Ovary (tissue), 10 donors: ENCODE measurements at places on chromosomes 5 and 9. TPM values are rescaled to one million over a fixed set of nuclear protein-coding genes. Genes with fewer than 3 reads are reported as not detected.

GRCh38 chr5:66818935-66819328 is 222.7 kb downstream of the MAST4 start:
- DNase-seq = no peak
- H3K4me1 ChIP-seq = peaks cover 1% of the 10 kb centered on the region
- no peak overlapping the region for H3K27ac ChIP-seq
- no peak overlapping the region for H3K4me3 ChIP-seq
- no peaks in the 10 kb centered on the region for H3K36me3 ChIP-seq

GRCh38 chr5:18985171-18985758 is 1002.7 kb downstream of the CDH18 start:
- no peak for DNase-seq
- no peaks in the 10 kb centered on the region for H3K4me1 ChIP-seq
- no peaks in the 10 kb centered on the region for H3K27me3 ChIP-seq
- H3K36me3 ChIP-seq = no peaks in the 10 kb centered on the region
- no peak overlapping the region for H3K27ac ChIP-seq

DNA sequence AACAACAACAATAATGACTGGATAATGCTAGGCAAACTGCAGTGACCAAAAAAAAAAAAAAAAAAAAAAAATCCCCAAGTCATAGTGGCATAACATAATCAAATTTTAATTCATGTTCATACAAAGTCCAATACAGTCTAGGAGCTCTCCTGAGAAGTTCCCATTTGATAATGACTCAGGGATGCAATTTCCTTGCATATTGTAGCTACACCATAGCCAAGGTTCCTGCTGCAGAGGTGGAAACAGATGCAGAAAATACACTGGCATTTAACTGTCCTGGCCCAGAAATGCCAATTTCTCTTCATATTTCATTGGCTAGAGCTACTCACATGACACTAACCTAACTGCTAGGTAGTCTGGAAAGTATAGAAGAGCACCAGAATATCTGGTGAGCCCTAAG is 72.2 kb upstream of the SLC12A2 start:
- H3K27me3 ChIP-seq = peaks cover 3% of the 10 kb centered on the region
- H3K4me1 ChIP-seq = no peaks in the 10 kb centered on the region
- H3K27ac ChIP-seq = no peak overlapping the region

DNA sequence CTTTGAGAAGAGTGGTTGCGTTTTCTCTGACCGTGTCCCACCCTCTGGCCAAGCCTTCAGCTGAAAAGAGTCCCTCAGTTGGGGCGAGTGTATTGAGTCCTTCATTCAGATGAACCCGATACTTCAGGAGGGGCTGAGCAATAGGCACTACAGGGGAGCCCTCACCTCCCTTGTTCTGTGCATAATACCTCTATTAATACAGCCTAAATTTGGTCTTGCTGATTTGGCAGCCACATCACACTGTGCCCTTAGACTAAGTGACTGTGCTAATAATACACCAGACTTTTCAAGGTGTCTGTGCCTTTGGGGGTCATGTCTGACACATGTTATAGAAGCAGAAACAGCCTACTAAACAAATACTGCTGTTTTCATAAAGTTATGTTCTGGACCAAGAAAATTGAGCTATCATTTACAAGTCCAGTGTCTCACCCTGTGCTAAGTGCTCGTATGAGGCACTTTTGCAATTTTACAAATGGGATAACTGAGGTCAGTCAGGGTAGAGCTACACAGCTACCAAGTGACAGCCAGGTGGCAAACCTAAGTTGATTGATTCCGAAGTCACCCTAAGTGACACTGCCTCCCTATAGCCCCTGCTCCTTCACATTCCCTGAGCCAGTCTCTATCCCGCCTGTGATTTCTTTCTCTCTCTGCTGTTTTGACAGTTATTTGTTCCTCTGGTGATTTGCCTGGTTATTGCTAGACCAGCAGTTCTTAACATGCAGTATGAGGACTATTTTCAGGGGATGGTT is 56.0 kb downstream of the RAD23B start:
- no peaks in the 10 kb centered on the region for H3K36me3 ChIP-seq
- no peaks in the 10 kb centered on the region for H3K27me3 ChIP-seq
- no peak overlapping the region for H3K27ac ChIP-seq
- H3K4me1 ChIP-seq = peaks cover 2% of the 10 kb centered on the region

- no peaks in the 10 kb centered on the region for H3K36me3 ChIP-seq
- H3K27me3 ChIP-seq = no peaks in the 10 kb centered on the region
- H3K4me1 ChIP-seq = no peaks in the 10 kb centered on the region
- H3K27ac ChIP-seq = no peak overlapping the region
Observed at GRCh38 chr5:125236981-125237380, 490.5 kb upstream of the ZNF608 start.

GRCh38 chr5:107232788-107233187 is 437.9 kb downstream of the EFNA5 start:
- DNase-seq = no peak
- no peaks in the 10 kb centered on the region for H3K27me3 ChIP-seq
- H3K4me3 ChIP-seq = no peak overlapping the region
- no peaks in the 10 kb centered on the region for H3K4me1 ChIP-seq
- H3K27ac ChIP-seq = no peak overlapping the region
- no peaks in the 10 kb centered on the region for H3K36me3 ChIP-seq

CCL19 gene
- not detected for total RNA-seq

LCN9 gene
- total RNA-seq = not detected

IL3 gene
- total RNA-seq = not detected

CCDC152 gene
- 4.9 TPM for total RNA-seq
